ENCODE measurements at places on chromosomes 1 and 21. TPM values are rescaled to one million over a fixed set of nuclear protein-coding genes. Genes with fewer than 3 reads are reported as not detected.

The GUCA2A gene
- total RNA-seq, result not detected

DNA sequence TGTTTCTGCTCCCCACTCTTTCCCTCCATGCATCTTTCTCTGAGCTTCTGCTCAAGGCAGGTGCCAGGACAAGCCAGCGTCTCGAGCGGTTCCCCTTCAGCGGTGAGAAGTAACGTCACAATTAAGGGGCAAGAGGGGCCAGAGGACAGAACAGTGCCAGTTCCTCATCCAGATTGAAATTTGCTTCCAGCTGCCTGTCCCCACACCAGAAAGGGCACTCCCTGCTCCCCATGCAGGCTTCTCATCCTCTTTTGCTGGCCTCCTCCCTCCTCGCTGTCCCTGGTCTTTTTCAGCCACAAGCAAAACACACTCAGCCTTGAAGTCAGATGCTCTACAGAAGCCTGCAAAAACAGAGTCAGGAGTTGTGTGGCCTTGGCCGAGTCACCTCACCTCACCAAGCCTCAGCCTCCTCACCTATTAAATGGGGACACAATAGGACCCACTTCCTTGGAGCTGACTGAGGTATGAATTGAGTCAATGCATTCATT is 35.0 kb upstream of the ECE1 start:
- no peak for DNase-seq

DNA sequence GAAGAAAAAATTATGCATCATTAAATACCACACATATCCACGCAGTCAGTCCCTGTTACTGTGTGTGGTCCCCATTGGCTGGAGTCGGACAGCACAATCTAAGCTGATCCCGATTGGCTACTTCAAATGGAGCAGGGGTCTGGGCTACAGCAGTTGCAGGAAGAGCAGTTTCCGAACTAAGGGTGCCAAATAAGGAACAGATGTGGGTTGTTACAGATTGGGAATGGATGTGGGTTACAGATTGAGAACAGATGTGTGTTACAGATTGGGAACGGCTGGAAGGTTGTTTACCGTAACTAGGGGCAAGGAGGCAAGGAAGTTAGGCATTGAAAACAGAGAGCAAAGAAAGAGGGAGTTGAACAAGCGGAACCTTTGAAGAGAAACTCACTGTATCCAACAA is 19.9 kb downstream of the OR2L13 start:
- no peak for DNase-seq

GRCh38 chr1:48741380-48741779 is 35.3 kb downstream of the BEND5 start:
- DNase-seq, result no peak

DNA sequence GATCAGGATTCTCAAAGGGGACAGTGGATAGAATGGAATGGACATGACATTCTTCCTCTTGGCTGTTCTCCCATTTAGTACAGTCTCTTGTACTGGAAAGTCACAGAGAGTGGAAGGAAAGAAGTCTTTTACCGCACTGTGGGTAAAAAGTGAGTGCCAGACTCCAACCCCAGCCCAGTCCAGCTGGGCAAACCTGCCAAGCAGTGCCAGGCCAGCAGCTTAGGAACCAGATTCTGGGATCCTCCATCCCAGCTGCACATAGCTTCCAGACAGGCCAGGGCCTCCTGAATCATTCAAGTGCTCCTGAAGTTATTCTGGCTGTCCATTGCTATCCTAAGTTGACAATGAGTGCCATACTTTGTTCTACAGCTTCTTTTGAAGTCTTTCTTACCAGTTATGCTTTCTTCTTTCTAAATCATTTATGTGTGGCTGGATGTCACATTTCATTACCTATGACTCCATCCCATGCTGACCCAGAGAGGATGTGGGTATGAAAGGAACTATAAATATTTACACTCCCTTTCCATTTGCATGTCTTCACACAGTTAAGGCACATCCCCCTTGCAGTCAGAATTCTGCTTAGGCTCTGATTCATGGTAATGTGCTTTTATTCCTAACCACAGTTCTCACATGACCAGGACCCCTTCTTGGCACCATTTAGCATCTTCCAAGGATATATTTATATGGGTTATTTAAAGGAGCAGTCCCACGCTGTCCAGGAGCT is 88.9 kb downstream of the AK5 start:
- peak; percentile 43 for DNase-seq

- DNase-seq, result no peak
Observed at GRCh38 chr1:151145304-151146071, 943 bp downstream of the SEMA6C start.

The AHCTF1 gene
- 26.5 TPM for total RNA-seq

DNA sequence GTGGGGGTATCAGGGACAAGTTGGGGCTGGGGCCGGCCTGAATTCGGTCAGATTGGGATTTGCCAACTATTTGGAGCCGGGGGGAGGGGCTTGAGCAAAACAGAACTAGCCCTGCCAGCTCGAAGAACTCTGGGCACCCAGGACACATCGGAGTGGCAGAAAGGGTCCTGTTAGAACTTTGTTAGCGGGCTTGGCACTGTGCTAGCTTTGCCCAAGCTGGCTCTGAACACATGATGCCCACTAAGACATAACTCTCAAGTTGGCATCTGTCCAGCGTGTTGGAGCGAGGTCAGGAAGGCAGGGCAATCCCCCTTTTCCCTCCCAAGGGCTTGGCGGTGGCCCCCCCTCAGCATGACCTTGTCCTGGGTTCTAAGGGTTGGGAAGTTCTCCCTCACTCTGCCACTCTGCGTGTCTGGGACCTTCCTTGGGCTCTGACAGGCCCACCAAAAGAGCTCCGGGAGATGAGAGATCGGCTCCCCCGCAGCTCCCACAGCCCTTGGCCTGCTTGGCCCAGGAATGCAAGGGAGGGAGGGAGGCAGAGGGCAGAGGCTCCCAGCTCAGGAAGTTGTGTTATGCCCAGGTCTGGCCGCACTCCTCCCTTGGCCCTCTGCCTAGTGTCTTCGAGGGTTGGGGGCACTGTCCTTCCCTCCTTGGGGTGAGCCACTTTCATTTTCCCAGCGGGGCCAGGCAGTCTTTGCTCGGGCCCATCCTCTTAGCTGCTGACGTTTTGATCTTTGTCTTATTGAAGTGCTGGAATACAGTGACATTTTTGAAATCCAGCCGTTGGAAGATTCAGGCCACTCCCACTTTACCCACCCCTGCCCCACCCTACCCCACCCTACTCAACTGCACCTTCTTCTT is 1.2 kb downstream of the LMNA start:
- DNase-seq, result peak; percentile 53

The KCNK2 gene
- total RNA-seq, result 64.3 TPM

DNA sequence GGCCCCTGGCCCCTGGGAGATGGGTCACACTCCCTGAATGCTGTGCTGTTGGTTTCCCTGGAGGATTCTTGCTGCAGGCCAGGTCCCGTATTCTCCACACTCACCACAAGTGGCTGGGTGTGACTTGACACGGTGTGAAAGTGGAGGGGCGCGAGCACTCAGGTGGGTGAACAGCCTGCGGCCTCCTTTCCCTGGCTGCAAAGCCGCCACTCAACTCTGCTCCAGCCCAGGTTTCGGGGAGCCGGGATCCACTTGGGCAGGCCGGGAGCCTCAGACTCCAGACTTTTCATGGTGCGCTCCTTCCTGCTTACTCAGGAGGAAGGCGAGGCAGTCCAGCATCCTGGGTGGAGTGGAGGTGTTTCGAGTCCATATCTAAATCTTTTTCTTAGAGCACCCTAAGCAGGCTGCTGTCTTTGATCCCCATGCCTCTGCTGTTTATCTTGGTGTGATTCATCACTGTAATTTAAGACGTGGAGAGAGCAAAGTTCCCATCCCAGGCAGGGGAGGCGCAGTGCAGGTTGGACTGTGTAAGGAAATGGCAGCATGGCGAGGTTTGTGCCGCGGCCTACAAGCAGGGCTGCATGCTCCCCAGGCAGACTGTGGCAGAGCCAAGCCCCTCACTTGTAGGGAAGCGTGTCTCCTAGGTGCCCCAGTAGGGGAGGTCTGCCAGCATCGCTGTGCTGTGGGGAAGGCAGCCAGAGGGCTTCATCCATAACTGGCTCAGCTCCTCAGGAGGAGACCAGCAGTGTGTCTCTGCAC is 29.6 kb downstream of the VANGL1 start:
- DNase-seq, result no peak

- peak; percentile 79 for DNase-seq
Observed at GRCh38 chr1:25556791-25557476, 13.5 kb downstream of the LDLRAP1 start.

DNA sequence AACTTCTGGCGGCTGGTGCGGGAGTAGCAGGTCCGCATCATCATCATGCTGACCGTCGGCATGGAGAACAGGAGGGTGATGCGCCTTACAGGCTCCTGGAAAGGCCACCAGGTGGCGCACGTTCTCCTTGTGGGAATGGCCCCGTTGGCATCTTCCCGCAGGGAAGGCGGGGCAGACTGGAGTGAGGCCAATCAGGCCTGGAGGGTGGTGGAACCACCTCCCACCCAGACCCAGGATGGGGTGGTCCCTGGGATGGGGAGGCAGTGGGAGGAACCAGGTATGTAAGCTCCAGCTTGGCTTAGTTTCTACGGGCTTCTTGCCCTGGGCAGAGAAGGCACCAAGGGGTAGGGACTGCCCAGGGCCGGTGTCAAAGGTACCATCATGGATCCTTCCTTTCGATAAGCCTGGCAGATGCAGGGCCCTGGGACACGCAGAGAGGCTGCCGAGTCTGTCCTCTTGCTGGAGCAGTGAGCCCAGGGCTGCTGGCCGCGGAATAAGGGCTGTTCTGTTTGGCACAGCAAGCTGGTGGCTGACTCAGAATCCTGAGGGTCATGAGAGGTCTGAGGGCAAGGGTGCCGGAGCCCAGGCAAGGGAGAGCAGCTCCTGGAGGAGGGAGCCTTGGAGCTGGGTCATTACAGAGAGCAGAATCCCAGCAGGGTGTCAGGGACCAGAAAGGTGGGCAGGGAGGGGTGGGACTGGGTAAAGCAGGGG is 8.7 kb upstream of the LGR6 start:
- peak; percentile 80 for DNase-seq

GRCh38 chr1:156490401-156491032 is 10.1 kb downstream of the MEF2D start:
- no peak for DNase-seq

DNA sequence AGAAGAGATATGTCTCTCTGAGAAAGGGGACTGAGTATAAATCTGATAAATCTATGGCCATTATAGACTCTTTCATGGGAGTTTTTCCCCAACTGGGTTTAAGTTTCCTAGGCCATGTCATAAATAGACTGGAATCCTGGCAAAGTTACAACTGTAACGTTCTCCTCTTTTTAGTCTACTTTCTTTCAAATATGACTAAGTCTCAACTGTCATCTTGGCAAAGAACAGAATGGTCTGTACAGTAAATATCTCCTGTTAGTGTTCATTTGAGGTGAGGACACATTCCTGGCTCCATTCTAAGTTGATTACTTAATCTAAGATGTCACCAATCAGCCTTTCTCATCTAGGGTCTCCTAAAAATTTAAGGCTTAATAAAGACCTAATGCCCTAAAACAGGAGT is 300.5 kb downstream of the BRINP2 start:
- peak; percentile 25 for DNase-seq

GRCh38 chr1:69739251-69739605 is 171.5 kb downstream of the LRRC7 start:
- no peak for DNase-seq

The AMY2A gene
- total RNA-seq, result not detected

The CYP4X1 gene
- total RNA-seq, result 3.3 TPM

The RNF186 gene
- not detected for total RNA-seq

The COL6A2 gene
- 1,068 TPM for total RNA-seq

- peak; percentile 84 for DNase-seq
Observed at GRCh38 chr1:233668725-233669294, 54.9 kb downstream of the KCNK1 start.

GRCh38 chr1:172447641-172448040 is 3.8 kb upstream of the PIGC start:
- DNase-seq, result peak; percentile 54

GRCh38 chr1:43229826-43230780 is 39.7 kb upstream of the TMEM125 start:
- peak; percentile 50 for DNase-seq

The CSF1 gene
- total RNA-seq, result 61.9 TPM

The KLHDC7A gene
- not detected for total RNA-seq

- no peak for DNase-seq
Observed at GRCh38 chr1:29971703-29972102, 735.4 kb downstream of the PTPRU start.

- DNase-seq, result no peak
Observed at GRCh38 chr1:41242342-41243078, 404 bp upstream of the SCMH1 start.

The RHBDL2 gene
- total RNA-seq, result not detected

DNA sequence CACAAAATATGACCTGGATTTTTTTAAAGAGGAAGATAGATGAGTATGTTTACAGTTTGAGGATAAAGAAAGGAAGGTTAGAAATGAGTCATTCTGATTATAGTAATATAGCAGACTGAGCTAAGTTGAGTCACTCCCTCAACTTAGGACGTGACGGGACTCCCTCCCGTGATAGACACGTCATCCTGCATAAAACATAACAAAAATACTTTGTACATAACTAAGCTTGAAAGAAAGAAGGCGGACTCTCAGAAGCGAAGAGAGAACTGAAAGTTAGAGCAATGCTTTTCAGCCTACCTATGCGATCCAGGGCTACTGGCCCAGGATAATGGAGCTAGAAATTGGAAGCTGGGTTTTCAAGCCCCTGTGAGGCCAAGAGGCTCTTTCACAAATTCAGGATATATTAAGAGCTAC is 53.0 kb upstream of the DESI2 start:
- peak; percentile 94 for DNase-seq

The MYOG gene
- total RNA-seq, result not detected

DNA sequence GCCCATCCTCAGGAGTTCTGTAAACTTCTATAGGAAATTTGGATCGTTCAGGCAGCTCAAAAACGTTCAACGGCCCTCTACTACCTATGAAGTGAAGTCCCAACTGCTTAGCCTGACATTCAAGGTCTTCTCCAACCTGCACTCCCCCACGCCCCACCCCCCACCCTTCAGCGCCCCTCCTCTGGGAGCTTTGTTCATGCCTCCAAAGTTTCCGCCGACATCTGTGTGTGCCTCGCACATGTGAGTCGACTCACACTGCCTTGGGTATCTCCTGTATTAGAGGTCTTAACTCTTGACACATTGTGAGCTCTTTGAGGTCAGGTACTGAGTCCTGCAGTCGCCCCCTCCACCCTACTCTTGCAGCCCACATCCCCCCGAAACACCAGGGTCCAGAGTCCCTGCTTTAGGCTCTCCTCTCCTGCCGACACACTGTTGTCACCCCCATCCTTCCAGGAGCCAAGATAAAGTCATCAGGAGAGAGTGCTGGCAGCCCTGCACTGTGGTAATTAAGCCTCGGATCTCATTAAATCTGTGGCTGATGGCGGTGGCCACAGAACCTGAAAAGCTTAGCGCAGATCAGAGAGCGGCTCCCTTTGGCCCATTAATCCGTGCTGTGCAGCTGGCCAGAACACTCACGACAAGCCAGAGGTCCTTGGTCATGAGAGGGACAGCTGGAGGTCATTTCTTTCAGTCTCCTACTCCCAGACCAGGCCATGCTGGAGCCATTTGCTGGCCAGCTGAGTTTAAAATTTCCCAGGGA is 1.4 kb upstream of the PAFAH2 start:
- DNase-seq, result no peak

- DNase-seq, result no peak
Observed at GRCh38 chr1:53946252-53947171, at the start of gene LRRC42. TSS of gene LRRC42 (plus strand) at chr1:53946350. CDS start at chr1:53952000, 5,650 bp downstream.

The HES3 gene
- not detected for total RNA-seq

All from fibroblast of the aortic adventitia (primary cell).